Tongue (tissue), 3 donors: ENCODE measurements at places on chromosomes 3 and 15.

- DNase-seq, result no peak
Measured at GRCh38 chr15:79541196-79541595, 109.1 kb downstream of the MINAR1 start.

DNA sequence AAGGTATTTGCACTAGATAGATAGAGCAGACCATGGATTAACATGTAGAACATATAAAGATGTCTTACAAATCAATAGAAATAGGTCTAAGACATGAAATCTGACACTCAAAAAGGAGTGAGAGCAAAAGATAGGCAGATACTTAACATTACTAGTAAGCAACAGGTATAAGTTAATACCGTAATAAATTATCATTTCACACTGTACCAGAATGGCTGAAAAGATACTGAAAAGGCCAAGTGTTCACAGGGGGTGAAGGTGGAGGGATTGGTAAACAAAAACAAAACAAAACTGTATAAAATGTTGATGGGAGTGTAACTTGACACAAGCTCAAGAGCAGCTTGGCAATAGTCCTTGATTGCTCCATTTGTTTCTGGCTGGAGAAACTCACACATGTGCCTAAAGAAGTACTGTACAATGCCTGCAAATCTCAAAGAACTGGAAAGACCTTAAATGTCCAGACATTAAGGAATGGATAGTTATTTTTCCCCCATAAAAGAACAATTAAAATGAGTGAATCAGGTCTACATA lies 3.5 kb downstream of the NSMCE3 start:
- no peak for DNase-seq

GRCh38 chr3:111924283-111924682 lies 54.5 kb upstream of the ABHD10 start:
- DNase-seq, result peak; percentile 96

DNA sequence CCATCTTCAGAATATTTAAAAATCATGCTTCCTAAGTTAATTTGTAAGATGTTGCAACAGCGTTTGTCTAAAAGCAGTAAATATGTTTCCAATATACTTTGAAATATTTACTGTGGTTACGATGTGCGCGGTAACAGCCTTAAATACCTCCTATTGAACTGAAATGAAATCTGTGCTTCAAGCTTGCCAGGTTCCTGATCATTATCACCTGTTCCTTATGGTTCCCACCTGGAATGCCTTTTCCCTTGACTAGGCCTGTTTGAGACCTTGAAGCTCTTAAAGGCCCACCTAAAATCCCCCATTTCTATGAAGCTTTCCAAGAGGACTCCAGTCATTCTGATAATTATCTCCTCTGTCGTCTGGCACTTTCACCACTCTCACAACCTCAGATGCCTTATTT lies 146.7 kb downstream of the NAALADL2 start:
- peak; percentile 59 for DNase-seq

GRCh38 chr3:9022305-9023225 lies 59.3 kb upstream of the RAD18 start:
- DNase-seq, result no peak

GRCh38 chr3:9266716-9267115 lies 17.3 kb upstream of the SRGAP3 start:
- DNase-seq, result no peak

DNA sequence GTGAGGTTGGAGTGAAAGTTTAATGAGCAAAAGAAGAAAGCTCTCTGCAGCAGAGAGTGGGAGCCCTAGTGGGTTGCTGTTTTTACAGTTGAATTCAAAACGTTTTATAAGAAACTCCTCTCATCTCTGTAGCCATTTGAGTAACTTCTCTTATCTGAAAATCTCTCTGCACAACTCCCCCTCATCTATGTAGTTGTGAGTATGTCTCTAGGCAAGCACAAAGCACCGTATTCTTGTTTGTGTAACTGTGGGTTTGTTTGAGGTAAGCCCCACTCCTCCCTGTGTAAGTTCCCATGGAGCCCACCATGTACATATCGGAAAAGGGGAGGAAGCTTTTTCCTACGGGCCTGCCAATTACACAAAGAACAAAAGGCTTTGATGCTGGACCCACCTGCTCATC lies 56.5 kb upstream of the GOLGA6L2 start:
- DNase-seq, result no peak

DNA sequence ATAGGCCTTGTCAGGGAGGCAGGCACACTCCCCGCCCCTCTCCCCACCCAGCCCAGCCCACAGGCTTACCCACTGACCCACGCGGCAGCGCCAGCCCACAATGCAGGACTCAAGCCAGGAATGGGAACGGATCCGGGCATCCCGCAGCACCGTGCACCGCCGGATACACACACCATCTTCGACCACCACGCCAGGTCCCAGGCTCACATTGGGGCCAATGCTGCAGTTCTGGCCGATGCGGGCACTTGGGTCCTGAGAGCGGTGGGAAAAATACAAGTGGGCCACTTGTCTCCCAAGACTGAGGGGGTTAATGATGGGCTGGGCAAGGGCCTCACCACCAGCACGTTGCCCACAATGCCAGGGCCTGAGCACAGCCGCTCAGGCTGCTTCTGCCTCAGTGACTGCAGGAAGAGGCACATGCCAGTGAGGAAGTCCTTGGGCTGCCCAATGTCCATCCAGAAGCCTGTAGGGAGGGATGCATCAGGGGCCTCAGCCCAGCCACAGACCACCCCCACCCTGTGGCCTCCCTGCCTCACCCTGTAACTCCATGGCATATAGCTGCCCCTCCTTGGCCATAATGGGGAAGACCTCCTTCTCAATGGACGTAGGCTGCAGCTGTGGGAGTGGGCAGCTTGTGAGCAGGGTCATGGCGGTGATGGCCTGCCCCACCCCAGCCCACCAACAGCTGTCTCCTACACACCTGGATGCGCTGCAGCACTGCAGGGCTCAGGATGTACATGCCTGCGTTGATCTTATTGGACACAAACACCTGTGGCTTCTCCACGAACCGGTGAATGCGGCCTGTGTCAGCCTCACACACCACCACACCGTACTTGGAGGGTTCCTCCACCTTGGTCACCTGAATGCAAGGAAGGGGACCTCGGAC lies 1.6 kb downstream of the GMPPB start:
- no peak for DNase-seq

GRCh38 chr3:193825617-193826016 lies 232.6 kb downstream of the OPA1 start:
- no peak for DNase-seq

GRCh38 chr3:30904996-30905395 lies 10.5 kb upstream of the GADL1 start:
- peak; percentile 53 for DNase-seq

DNA sequence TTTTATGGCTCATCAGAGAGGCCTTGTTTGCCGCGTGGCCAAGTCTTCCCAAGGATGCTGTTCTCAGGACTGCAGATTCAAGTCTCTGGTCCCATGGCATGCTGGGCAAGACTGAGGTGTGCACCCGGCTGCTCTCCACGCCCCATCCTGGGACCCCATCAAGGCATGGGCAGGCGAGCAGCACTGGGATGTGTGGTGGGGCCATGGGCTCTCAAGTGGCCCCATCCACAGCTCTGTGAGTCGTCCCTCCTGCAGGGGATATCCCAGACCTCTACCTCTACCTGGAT lies 13.1 kb upstream of the GP9 start:
- no peak for DNase-seq

DNA sequence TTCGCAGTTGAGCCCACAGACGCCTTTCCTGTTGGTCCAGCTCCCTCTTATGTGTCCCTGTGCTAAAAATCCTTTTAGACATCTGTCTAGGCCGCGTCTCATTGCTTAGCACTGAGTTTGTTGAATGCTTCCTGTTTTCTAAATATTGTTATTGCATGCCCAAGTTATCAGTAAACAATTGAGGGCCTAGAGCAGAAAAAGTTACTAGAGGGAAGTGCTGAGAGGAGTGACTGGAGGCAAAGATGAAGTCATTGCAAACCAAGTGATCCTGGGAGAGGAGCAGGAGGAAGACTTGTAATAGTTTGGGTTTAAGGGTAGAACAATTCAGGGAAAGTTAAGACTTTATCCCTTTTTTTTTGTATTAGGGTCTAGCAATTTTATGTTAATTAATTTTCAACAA lies 88.1 kb downstream of the DCUN1D1 start:
- no peak for DNase-seq

- DNase-seq, result no peak
Measured at GRCh38 chr3:179430277-179430870, 20.9 kb downstream of the GNB4 start.

- DNase-seq, result peak; percentile 87
Measured at GRCh38 chr15:39976291-39977274, 42.7 kb downstream of the EIF2AK4 start.

DNA sequence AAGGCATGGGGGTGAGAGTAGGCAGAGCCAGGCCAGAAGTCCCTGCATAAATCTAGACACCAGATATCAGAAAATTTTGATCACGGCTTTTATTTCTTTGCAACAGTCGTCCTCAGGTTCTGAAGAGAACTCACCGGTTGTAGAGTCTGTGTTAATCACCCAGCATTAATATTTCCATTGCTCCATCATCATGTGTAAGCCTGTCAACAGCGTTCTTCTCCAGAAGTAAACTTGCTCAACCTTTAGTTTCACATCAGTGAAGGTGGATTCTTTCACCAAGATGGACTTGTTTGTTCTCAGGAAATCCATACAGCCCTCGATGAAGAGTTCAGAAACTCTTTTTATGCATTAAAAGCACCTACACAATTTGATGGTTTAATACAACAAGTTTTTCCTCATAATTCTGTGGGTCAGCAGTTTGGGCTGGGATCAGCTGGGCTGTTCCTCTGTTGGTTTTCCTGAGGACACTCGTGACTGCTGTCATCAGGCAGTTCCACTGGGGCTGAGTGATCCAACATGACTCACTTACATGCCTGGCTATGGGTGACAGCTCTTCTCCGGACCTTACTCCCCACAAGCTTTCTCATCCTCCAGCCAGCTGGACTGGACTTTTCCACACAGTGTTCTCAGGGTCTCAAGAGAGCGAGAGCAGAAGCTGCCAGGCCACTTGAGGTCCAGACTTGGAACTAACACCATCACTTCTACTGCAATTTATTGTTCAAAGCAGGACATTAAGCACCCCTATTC lies 303.4 kb downstream of the ZNF621 start:
- no peak for DNase-seq

DNA sequence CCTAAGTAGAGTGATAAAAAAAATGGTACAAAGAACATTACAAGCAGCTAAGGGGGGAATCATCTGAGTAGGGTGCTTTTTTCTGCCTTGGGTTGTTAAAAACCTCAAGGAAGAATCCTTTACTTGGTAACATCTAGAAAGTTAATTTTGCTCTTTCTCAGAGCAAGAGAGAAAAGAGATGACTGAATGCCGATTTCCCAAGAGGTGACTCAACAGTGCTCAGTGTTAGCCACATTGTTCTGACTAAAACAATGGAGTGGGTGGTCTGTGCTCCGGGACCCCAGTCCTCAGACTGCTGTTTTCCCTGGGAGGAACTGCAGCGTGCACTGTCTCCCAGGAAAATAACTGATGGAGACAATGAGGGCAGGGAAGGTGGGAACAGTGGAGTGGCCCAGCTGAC lies 41.1 kb upstream of the RASGRP1 start:
- DNase-seq, result no peak

GRCh38 chr3:61387817-61388216 lies 136.6 kb upstream of the FHIT start:
- DNase-seq, result no peak

DNA sequence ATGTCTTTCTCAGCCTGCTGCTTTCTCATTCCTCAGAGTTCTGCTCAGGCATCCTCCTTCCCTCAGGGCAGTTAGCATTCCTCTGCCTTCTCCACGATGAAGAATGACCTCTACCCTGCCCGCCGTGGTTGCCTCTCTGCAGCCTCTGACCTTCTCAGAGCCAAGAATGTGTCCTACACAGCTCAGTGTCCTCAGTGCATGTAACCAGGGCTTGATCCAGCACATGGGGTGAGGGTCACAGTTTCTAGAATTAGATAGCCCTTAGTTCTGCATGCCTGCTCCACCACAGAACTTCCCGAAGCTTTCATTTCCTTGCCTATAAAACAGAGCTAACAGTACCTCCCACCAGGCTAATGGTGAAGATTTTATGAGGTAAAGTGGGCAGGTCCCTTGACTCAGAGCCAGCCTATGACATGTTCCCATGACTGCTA lies 182.1 kb downstream of the CLSTN2 start:
- no peak for DNase-seq

- DNase-seq, result no peak
Measured at GRCh38 chr3:30354513-30354912, 251.9 kb upstream of the TGFBR2 start.

DNA sequence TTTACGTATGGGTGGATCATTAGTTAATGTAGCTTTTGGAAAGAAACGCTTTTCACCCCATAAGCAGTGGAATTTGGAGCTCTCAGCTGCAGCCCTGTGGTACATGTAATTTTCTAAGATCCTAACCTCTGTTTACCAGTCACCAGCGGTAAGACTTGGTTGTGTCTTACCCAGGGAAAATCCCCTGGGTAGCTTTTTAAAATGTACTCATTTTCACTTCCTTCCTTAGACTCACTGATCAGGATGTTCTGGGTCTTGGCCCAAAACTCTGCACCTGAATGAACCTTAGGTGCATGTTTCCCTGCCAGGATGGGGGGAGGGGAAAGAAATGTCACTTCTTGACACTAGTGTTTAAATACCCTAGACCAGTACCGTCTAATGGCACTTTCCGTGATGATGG lies 605.2 kb downstream of the MAGI1 start:
- DNase-seq, result no peak

DNA sequence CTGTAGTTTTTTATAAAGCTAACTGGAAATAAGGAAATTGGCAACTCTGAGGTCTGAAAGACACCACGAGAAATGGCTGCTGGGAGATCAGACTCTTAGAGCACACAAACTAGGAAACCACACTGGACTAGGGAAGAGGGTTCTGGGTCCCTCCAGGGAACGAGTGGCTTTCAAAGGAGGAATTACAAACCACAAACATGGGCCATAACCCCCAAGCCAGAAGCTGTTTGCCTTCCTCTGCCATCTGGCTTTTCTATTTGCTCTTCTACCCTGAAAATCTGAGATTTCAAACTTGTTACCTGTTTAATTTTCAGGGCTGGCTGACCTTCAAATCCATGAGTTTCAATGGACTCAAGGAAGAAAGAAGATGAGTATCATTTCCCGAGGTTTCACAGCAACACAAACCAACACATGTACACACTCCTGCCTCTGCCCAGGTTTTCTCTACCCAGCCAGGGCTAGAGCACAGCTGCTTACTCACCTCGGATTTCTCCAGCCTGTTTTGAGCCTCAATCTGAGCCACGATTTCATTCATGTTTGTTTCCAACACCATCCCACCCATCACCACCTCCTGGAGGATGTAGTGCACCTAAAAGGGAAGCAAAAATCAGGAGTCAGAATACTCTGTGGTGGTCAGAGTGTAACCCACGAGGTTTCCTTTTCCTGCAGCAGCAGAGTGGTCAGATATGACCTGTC lies 22.6 kb upstream of the ANPEP start:
- no peak for DNase-seq
